Inflammatory macrophage treated with lipopolysaccharide for 4 hours (primary cell): ENCODE measurements at places on chromosomes 5 and 9.
A peak's percentile ranks its signal among the peaks of the same experiment; 100 is the strongest.

DNA sequence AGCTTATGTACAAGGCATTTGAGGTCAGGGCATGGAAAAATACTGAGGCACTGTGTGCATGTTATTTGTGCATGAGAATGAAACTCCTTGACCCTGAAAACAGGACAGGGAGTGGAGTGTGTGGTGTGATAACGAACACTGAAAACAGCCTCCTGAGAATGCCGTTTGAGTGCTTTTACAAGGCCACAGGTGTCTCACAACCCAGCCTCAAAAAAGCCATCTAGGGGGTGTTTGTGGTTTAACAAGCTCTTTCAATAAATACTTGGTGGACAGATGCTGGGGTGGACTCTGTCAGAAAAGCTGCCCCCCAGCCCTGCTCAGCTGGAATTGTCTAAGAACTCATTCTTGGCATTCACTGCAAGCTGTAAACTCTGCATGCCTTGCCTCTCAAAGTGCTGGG lies 94.0 kb upstream of the SLC25A48 start:
- DNase-seq, result no peak

- no peak for DNase-seq
These were observed 354.2 kb upstream of the ADAMTS16 start for GRCh38 chr5:4785971-4786370.

DNA sequence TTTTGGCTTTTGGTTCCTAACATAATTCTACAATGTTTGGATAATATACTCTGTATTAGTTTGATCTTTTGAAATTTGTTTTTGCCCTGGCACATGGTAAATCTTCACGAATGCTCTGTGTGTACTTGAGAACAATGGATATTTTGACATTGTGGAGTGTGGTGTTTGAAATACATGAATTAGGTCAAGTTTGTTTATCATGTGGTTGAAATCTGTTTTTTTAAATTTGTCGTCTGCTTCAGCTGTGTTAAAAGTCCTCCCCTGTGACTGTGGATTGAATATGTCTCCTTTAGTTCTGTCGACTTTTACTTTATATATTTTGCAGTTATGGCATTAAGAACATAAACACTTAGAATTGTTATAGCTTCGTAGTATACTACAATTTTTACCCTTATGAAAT lies 60.3 kb downstream of the DUSP1 start:
- no peak for DNase-seq

- DNase-seq, result no peak
These were observed 39.8 kb upstream of the DAP start for GRCh38 chr5:10800852-10801251.

DNA sequence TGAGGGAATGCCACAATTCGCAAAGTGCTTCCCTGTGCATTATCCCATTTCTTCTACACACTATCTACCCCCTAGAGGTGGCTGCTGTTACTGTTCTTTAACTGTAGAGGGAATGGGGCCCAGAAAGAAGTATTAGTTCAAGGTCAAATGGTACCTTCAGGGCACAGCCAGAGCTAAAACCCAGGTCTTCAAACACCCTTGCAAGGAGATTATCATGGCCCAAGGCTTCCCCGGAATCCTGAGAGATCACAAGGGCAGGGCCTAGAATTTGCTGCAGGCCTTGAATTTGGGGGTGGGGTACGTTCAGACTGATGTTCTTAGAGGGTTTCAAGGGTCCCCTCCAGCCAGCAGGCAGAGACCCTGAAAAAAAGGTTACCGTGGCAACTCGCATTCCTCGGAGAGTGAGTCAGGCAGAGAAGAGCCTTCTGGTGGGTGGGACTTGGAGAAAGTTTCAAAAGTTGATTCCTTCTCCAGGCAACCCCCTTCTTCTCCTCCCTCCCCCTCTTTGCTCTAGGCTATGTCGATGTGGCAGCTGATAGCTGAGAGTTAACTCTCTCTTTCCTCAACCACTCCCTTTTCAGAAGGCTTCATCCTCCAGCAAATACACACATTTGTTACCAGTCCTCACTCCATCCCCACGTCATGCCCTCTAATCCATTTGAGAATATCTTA lies 1.9 kb downstream of the SPARC start:
- DNase-seq, result peak; percentile 38

DNA sequence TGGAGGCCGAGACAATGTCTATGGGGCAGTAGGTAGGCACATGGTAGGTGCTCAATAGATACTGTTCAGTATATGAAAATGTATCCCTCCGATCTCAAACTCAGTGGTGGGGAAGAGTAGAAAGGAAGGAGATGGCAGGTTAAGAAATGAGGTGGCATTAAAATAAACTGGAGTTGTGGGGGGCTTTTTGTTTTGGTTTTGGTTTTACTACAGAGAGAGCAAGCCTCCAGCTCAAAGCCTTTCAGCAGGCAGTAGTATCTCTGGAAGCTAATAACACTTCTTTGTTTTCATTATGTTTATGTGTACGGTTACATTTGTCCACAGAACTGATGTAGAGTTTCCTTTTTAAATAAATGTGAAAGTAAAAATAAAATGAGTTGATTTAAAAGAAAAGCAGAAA lies 8.6 kb downstream of the MFAP3 start:
- no peak for DNase-seq

DNA sequence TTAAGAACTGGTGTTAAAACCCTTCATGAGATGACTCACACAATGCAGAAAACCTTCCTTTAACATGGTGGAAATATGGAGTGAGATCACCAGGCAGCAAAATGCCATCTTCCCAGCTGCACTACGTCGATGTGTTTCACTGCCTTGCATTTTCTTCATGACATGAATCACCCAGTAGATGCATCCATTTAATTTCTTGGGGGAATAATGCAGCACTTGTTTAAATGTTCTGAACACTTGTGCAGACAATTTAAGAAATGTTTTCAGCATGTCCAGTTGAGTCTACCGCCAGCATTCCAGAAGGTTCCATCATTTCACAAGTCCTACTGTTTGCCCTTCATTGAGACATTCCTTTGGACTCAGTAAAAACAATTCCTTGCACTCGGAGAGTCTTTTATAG lies 81.6 kb downstream of the ADAMTS16 start:
- DNase-seq, result no peak

- no peak for DNase-seq
These were observed 140.2 kb downstream of the C9orf50 start for GRCh38 chr9:129480745-129481144.

DNA sequence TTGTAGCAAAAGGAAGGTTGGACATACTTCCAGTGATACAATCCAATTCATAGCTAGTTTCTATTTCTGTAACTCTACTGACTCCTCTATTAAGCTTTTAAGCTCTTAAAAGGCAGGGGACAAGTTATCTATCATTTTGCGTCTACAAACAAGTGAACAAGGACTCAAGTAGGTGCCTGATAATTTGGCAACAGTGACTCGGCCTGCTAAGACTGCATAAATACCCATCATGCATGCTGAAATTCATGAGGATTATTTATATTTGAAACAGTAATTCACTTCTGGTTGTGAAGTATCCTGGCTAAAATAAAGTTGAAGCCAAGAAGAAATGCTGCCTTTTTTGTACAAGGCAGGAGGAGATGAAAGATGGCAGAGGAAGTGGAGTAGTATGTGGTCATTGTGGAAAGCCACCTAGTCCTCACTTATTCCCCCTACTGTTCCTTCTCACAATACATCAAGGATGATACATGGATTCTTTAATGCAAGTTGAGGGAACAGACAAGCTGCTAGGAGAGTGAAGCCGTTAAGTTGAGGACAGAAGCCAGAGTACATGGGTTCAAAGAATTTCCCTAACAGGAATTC lies 74.0 kb downstream of the MRPS27 start:
- no peak for DNase-seq

- DNase-seq, result no peak
These were observed 152.7 kb upstream of the ACTBL2 start for GRCh38 chr5:57635146-57635777.

GRCh38 chr5:2748861-2749513 lies 2.5 kb downstream of the IRX2 start:
- no peak for DNase-seq

DNA sequence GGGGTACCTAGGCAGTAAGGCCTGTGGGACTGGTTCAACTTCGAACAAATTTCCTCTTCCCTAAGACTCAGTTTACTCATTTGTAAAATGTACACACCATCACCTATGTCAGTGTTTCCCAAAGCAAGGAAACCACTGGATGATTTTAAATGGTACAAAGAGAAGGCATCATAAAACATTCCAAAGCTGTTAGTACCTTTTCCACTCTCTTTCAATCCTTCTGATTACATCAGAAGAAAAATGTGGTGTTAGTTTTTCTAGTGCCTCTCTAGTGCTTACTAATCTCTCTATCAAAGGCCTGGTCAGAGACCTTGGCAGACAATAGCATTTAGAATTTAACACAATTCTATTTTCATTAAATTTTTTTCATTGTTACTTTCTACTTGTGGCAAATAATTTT lies 18.1 kb downstream of the NR6A1 start:
- no peak for DNase-seq

- no peak for DNase-seq
These were observed 193.1 kb downstream of the GLIS3 start for GRCh38 chr9:4106760-4107143.

GRCh38 chr5:61472172-61472958 lies 140.3 kb downstream of the ZSWIM6 start:
- DNase-seq, result no peak

DNA sequence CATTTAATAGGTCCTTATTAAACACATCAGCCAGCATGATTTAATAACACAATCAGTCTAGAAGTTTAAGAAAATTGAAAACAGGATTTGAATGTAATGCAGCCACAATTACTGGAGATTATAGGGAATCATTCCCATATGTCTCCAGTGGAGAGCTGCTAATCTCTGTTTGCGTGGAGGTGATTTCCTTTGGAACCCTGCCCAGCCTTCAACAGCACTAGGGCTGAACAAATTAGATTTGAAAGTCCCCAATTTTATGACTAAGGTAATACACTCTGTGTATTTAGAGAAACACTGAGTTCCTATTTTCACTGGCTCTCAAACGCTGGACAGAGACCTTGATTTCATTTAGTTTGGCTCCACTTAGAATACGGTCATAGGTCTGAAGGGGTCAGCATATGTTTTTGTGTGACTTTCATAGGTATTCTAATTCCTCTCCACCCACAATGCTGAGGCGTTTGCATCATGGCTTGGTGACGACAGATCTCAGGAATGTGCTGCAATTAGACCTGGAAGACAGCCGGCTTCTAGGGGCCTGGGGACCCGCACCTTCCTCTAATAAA lies 508.3 kb downstream of the EBF1 start:
- DNase-seq, result no peak

- DNase-seq, result no peak
These were observed 21.0 kb downstream of the ANKH start for GRCh38 chr5:14850419-14851049.

- DNase-seq, result no peak
These were observed 226.3 kb downstream of the DEPDC1B start for GRCh38 chr5:60473654-60474053.

DNA sequence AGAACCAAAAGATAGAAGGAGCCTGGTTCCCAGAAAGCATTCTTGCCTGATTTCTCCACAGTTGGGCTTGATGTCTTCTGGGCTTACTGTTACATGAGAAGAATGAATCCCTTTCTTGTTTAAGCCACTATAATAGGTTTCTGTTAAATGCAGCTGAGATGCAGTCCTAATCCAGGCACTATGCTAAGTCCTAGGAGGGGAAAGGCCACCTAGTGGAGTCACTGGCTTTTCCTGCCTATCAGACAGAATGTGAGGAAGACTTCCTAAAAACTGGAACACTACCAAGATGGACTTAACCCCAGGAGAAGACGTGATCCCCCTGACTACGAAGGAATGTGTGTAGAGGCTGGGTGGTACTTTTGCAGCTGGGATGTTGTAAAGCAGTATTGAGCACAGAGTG lies 34.3 kb upstream of the FSD1L start:
- no peak for DNase-seq

- peak; percentile 15 for DNase-seq
These were observed 14.2 kb downstream of the NDUFAF2 start for GRCh38 chr5:60959156-60959555.

- no peak for DNase-seq
These were observed 46.4 kb downstream of the BARX1 start for GRCh38 chr9:93908591-93909241.

GRCh38 chr5:157222506-157223230 lies 42.0 kb downstream of the ITK start:
- DNase-seq, result peak; percentile 10

GRCh38 chr9:17339156-17339555 lies 204.3 kb downstream of the CNTLN start:
- no peak for DNase-seq

DNA sequence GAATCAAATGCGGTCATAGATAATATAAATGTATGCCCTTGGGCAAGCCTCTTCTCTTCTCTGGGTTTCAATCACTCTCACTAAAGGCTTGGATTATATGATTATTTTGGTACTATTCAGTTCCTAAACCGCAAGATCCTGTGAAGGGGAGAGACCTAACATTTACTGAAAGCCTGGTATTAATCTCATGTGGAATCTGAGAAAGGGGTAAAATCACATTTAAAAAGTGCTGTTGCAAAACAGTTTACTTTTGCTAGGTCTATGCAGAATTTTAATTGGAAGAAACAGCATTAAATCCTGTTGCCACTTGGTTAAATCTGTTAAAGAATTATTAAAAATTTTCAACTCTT lies 50.7 kb downstream of the SLC44A1 start:
- DNase-seq, result no peak

- no peak for DNase-seq
These were observed 24.0 kb downstream of the VLDLR start for GRCh38 chr9:2645569-2645968.

DNA sequence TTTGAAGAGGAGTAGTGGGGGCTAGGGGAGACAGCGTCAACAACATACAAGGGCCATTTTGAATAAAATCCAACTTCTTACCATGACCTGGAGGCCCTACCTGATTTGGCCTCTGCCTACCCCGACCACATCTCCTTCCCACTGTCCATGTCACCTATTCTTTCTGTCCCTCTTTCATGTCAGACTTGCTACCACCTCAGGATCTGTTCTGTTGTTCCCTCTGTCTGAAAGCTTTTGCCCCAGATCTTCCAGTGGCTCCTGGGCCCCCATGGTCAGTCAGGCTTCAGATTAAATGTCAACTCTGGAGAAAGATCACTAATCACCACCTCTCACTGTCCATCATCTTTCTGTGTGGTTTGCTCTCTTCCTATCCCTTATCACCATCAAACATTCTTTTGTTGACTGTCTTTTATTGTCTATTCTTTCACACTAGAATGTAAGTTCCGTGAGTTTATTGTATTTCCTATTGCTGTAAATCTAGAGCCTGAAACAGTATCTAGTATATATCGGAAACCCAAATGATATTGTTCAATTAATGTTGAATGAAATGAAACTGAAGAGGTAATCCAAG lies 31.2 kb upstream of the APC start:
- DNase-seq, result no peak

DNA sequence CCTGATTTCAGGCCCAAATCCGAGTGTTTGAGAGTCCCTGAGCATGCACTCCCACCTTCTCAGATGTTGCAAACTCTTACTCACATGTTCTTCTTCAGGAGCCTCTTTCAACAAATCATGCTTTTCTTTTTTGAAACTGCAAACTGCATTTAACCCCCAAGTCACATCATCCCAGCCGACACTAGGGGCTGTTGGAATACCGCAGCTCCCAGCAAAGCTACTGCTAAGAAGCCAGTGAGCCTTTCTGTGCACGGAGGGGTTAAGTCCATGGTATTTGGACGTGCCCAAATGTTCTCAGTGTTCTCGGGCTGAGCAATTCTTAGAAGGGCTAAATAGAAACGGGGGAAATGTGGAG lies 282.9 kb downstream of the NFIB start:
- DNase-seq, result no peak

- no peak for DNase-seq
These were observed 7.4 kb downstream of the UGCG start for GRCh38 chr9:111904026-111904425.
